ENCODE measurements at places on chromosomes 6 and 20. TPM values are rescaled to one million over a fixed set of nuclear protein-coding genes. Genes with fewer than 3 reads are reported as not detected.

The LY6G6F gene
- not detected for total RNA-seq

The NKAIN4 gene
- total RNA-seq, result not detected

The SOBP gene
- total RNA-seq, result 14.7 TPM

The EDN1 gene
- 1.2 TPM for total RNA-seq

DNA sequence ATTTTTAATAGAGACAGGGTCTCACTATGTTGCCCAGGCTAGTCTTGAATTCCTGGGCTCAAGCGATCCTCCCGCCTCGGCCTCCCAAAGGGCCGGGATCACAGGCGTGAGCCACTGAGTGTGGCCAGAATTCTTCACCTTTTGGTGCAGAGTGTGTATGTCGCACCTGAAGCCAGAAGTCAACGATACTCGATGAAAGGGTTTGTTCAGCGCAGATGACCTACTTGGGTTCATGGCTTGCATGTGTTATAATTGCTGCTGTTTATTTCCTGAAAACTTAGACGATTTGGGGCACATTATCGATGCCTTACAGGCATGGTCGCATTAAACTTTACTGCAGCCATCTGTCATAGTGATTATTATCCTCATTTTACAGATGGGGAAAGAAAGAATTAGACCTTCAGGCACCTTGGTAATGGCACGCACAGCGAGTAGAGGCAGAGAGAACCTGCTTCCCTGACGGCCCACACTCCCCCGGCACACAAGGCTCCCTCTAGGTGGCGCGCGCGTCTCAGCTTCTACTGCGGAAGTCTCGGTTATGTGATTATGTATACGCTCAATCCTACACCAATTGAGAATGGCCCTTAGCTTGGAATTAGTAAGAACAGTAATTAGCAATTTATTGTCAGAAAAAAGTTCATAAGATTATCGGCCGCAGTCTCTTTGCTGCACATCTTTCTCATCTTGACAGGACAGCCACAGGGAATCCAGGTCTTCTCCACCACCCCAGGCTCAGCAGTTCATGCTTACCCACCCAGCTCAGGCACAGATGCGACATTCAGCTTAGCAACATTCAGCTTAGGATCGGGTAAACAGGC lies 212.8 kb upstream of the PROKR2 start:
- no peaks in the 10 kb centered on the region for H3K27me3 ChIP-seq
- no peaks in the 10 kb centered on the region for H3K36me3 ChIP-seq
- peak; percentile 88 for DNase-seq
- H3K4me1 ChIP-seq, result no peaks in the 10 kb centered on the region

DNA sequence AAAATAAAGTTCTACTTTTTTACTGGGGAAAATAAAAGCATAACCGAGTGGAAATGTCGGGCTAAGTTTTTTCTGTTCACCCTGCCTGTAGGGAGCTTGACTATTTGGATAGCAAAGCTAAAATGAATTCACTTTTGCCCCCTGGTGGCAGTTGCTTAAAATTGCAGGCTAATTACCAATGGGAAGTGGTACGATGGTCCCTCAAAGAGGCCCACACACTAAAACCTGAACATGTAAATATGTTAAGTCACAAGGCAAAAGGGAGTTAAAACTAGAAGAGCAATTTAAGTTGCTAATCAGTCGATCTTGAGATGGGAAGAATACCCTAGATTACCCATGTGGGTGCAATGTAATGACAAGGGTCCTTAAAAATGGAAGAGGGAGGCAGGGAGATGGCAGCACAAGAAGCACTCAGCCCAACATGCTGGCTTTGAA lies 916 bp upstream of the SUN5 start:
- H3K27me3 ChIP-seq, result no peaks in the 10 kb centered on the region
- no peaks in the 10 kb centered on the region for H3K36me3 ChIP-seq
- H3K27ac ChIP-seq, result no peak overlapping the region
- H3K4me1 ChIP-seq, result no peaks in the 10 kb centered on the region
- DNase-seq, result no peak

GRCh38 chr6:41338659-41339058 lies 3.3 kb downstream of the NCR2 start:
- H3K27ac ChIP-seq, result no peak overlapping the region
- H3K36me3 ChIP-seq, result no peaks in the 10 kb centered on the region
- H3K4me3 ChIP-seq, result no peak overlapping the region
- H3K4me1 ChIP-seq, result no peaks in the 10 kb centered on the region

DNA sequence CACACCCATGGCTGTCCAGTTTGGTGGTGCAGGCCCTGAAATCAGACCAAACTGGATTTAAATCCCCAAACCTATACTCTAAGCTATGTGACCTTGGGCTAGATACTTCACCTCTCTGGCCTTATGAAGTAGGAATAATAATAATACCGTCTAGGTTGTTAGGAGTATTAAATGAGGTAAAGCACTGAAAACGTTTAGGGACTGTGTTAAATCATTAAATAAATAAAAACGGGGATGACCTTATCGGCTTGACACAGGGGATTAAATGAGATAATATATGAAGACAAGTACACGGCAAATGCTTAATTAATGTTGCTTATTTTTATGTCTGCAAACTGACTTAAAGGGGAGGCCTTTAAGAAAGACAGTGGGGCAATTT lies 672 bp upstream of the STK4 start:
- H3K4me1 ChIP-seq, result peaks cover 5% of the 10 kb centered on the region
- no peak for DNase-seq
- H3K4me3 ChIP-seq, result no peak overlapping the region

DNA sequence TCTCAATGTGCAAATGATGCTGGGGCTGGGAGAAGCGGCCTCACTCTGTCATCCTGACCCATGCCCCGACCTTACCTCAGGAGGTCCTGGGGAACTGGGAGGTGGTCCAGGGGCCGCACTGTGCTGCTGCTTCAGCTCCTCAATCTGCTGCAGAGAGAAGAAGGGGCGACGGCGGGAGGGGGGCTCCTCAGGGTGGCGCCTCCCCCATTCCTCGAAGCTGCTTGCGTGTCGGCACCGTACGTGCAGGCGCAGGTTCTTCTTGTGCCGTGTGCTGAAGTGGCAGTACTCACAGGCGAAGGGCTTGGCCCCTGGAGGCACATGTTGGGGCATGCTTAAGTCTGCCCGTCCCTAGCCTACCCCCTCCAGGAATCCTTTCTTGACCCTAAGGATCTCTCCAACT lies 12.9 kb downstream of the ZNF335 start:
- H3K4me3 ChIP-seq, result no peak overlapping the region
- H3K27ac ChIP-seq, result no peak overlapping the region
- no peaks in the 10 kb centered on the region for H3K4me1 ChIP-seq
- H3K27me3 ChIP-seq, result no peaks in the 10 kb centered on the region

GRCh38 chr20:59393142-59393541 lies 92.7 kb downstream of the EDN3 start:
- no peak for DNase-seq
- H3K27me3 ChIP-seq, result no peaks in the 10 kb centered on the region
- no peaks in the 10 kb centered on the region for H3K36me3 ChIP-seq
- H3K27ac ChIP-seq, result no peak overlapping the region
- no peak overlapping the region for H3K4me3 ChIP-seq
- H3K4me1 ChIP-seq, result no peaks in the 10 kb centered on the region

GRCh38 chr20:58233881-58234528 lies 5.6 kb upstream of the ANKRD60 start:
- H3K36me3 ChIP-seq, result peaks cover 4% of the 10 kb centered on the region
- H3K4me3 ChIP-seq, result no peak overlapping the region
- H3K27me3 ChIP-seq, result no peaks in the 10 kb centered on the region
- H3K4me1 ChIP-seq, result peaks cover 10% of the 10 kb centered on the region
- peak; percentile 39 for DNase-seq

DNA sequence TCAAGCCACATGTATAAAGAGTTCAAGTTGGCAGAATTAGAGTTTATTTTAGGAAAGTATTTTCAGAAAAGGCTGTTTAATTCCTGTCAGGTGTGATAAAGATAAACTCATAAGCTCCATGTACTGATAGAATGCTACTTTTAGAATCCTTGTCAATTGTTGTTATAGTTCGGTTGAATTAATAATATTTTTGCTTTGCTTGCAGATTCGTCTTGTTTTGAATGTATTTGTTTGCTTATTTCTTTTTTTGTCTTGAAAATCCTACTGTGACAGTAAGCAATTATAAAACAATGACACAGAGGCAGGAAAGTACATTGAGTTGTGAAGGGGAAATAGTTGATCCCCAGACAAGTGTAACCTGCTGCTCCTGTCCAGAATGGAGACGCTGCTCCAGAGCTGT lies 333.9 kb upstream of the PLCB4 start:
- no peaks in the 10 kb centered on the region for H3K27me3 ChIP-seq
- no peaks in the 10 kb centered on the region for H3K36me3 ChIP-seq
- no peak overlapping the region for H3K4me3 ChIP-seq
- DNase-seq, result no peak
- H3K4me1 ChIP-seq, result no peaks in the 10 kb centered on the region

DNA sequence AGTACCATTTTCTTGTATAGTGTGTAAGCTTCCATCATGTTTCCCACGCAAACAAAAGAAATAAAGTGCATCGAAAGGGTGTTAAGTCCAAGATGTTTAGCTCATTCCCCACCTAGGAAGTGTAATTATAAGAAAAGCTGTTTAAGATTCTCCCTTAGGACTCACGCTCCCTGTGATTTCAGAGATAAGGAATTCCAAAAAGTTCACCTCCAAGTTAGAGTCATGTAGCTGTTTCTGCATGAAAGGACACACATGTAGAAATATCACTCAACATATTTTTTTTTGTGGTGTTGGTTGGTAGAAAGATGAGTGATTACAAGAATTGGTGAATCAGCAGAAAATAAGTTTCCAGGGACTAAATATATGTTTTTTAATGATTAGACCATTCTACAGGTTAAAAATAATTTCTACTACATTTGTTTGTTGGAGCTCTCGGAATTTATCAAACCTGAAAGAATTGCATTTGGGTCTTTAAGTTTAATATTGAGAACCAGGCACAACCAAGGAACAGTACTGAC lies 10.4 kb downstream of the OPN5 start:
- no peak overlapping the region for H3K27ac ChIP-seq
- peaks cover 9% of the 10 kb centered on the region for H3K4me1 ChIP-seq
- no peaks in the 10 kb centered on the region for H3K36me3 ChIP-seq

DNA sequence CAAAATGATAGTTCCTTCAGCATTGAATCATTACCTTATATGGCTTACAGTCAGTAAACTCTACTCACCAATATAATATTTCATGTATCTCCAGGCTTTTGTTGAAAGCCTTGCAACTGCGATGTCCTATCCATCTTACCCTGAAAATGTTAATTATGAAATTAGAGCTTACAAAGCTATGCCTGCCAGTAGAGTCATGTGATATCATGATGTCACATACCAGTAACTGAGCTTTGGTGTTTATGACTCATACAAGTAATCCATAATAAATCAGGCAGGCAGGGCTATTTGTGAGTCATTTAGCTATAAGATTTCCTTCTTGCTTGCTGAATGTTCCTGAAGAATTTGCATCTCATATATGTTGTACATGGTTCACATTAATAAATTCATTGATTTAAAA lies 44.9 kb upstream of the FAM83B start:
- H3K27ac ChIP-seq, result no peak overlapping the region
- no peaks in the 10 kb centered on the region for H3K27me3 ChIP-seq
- H3K36me3 ChIP-seq, result no peaks in the 10 kb centered on the region

GRCh38 chr6:107574856-107575255 lies 84.9 kb downstream of the SOBP start:
- H3K27me3 ChIP-seq, result no peaks in the 10 kb centered on the region
- H3K36me3 ChIP-seq, result no peaks in the 10 kb centered on the region
- no peaks in the 10 kb centered on the region for H3K4me1 ChIP-seq
- no peak overlapping the region for H3K4me3 ChIP-seq
- no peak for DNase-seq

- no peak overlapping the region for H3K4me3 ChIP-seq
- no peaks in the 10 kb centered on the region for H3K36me3 ChIP-seq
- no peak for DNase-seq
- no peaks in the 10 kb centered on the region for H3K27me3 ChIP-seq
- H3K27ac ChIP-seq, result no peak overlapping the region
- H3K4me1 ChIP-seq, result no peaks in the 10 kb centered on the region
Observed at GRCh38 chr20:11008444-11009033, 334.7 kb upstream of the JAG1 start.

DNA sequence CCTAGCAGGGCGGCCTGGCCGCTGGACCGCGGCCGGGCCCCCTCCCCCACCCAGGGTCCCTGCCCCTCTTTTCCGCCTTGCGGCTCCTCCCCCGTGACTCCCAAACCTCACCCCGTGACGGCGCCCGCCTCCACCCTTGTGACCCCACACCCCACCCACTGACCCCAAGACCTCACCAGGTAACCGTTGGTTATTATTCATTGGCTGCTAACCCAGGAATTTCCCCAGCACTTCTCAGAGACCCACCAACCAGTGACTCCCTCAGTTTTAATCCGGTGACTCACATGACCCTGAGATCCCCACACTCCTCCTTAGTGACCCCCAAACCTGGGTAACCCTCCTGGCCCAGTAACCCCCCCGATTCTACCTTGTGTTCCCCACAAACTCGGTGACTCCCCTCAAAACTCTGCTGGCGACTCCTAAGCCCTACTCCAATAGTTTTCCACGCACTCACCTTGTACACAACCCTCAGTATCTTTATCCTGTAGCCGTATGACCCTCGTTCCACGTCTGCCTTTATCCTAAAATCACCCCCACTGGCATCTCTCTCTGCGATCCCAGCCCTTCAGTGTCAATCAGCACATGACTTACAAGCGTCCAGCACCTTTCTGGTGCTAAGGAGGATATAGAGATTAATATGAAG lies 534 bp downstream of the ZNF76 start:
- no peaks in the 10 kb centered on the region for H3K27me3 ChIP-seq
- peak overlapping the region; percentile 99 for H3K27ac ChIP-seq
- DNase-seq, result peak; percentile 78

DNA sequence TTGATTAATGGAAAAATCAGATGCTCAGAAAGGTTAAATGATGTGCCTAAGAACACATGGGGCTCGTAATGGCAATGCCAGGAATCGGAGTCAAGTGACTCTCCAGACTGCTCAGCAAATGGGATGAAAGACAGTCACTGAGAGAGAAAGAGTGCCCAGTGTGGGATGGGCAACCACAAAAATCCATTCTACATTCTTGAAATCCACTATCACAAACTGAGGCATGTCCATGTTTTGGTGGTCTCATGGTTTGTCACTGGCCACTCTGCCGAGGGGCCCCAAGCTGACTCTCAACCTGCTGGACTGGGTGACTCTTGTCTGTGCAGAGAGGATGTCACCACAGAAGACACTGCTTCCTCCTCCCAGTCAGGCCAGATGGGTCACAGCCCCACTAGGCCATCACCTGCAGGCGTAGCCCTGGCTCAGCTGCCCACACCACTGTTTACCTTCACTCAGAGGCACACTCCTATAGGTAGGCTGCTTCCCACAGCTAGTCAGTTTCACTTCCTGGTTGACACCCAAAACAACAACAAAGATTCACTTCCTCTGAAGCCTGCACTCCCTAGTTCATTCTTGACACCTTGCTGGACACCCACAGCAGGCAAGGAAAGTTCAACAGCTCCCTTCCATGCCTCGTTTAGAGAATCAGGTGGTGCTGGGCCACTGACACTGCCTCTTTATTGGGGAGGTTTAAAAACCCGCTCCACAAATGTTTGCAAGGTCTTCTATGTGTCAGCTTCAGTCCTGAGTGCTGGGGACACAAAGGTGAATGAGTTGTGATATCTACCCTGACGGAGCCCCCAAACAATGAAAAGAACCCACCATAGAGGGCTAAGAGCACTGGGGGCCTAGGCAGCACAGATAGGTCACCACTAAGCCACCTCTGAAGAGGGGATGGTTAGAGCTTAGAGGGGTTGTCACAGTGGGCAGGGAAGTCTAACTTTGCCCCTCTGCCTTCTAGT lies 21.7 kb downstream of the MAP1LC3A start:
- DNase-seq, result no peak
- no peaks in the 10 kb centered on the region for H3K27me3 ChIP-seq
- no peak overlapping the region for H3K4me3 ChIP-seq
- H3K4me1 ChIP-seq, result no peaks in the 10 kb centered on the region
- no peaks in the 10 kb centered on the region for H3K36me3 ChIP-seq

- H3K4me3 ChIP-seq, result no peak overlapping the region
- no peaks in the 10 kb centered on the region for H3K36me3 ChIP-seq
- H3K4me1 ChIP-seq, result peaks cover 10% of the 10 kb centered on the region
- H3K27ac ChIP-seq, result no peak overlapping the region
- no peaks in the 10 kb centered on the region for H3K27me3 ChIP-seq
Observed at GRCh38 chr6:118509009-118509617, 39.0 kb upstream of the PLN start.
